ENCODE measurements at places on chromosomes 4 and X.

GRCh38 chr4:28117084-28117682 is 1256.5 kb downstream of the STIM2 start:
- DNase-seq: no peak

DNA sequence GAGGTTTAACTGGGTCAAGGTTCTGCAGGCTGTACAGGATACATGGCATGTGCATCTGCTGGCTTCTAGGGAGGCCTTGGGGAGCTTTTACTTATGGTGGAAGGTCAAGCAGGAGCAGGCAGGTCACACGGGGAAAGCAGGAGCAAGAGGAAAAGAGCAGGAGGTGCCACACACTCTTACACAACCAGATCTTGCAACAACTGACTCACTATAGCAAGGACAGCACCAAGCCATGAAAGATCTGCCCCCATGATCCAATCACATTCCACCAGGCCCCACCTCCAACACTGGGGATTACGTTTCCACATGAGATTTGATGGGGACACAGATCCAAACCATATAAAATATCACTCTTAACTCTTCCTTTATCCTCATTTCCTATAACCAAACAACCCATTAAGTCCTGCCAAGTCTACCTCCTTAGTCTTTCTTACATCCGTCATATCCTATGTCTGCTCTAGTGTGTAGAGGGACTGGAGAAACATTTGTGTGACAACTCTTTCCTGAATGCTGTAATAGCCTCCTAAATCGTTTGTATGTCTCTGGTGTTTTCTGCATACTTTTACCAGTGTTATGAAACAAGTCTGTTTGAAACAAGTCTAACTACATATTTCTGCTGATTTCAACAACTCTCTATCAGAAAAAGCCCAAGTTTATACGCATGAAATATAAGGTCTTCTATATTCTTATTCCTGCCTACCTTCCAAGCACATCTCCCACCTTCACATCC is 8.3 kb upstream of the RAP2C start:
- DNase-seq: no peak

GRCh38 chr4:47390428-47391125 is 72.9 kb downstream of the COMMD8 start:
- DNase-seq: no peak

- DNase-seq: no peak
Observed at GRCh38 chr4:118898684-118899138, 10.1 kb downstream of the SYNPO2 start.

- DNase-seq: no peak
Observed at GRCh38 chr4:38634047-38634759, 29.8 kb upstream of the KLF3 start.

- no peak for DNase-seq
Observed at GRCh38 chr4:6118201-6118600, 82.1 kb downstream of the JAKMIP1 start.

DNA sequence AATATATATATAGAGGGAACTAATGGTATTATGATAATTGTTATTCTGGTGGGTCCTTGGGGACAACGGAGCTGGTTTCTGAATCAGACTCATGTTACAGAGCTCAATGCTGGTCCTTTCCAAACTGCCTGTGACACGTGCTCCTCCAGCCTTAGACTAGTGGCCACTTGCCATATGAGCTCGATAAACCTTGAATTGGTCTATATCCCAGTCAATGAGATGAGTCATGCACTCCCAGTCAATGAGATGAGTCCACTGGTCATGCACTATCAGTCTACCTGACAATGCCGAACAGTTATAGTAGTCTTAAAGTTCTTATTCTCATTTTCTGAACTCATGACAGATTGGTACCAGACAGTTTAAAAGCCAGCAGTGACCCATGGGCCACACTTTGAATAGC is 325.2 kb downstream of the LDB2 start:
- DNase-seq: no peak

DNA sequence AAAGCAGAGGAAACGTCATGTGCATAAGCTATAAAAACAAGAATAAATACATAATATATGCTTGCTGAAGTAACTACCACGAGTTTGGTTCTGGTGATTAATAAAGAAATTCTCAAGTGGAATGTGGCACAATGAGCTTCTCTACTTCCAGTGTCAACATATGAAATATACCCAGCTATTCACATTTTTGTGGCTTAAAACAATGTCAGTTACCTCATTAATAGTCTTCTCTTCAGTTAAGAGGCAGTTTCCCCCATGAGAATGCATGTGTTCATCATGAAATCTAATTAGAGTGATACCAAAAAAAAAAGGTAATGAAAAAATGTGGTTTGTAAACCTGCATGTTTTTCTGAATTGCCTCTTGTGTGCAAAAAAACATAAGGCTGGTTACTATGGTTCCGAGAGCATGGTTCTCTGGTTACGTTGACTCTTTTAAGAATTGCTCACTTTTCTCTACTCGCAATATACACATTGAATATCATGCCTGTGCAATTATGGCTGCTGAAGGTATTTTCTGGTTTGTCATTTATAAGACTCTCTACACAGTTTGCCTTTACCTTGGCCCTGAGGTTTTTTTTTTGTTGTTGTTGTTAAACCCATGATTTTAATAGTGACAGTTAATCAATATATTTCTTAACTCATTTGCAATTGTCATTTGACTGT is 108.2 kb downstream of the PCDH7 start:
- DNase-seq: no peak

DNA sequence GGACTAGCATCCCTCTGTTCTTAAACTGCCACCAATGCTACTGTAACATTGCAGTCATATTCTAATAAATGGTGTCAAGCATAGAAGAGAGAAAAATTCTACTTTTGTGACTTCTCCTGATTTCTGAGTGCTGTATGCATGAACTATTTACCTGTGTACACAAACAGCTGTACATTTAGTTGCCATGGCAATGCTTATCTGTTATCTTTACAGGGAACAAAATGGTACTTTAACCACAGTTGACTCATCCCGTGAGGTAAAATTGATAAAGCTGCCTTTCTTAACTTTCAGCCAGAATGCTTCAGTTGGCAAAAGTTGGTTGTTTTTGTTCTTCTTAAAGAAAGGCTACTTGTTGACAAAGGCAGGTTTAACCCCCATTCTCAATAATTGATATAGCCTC is 587.5 kb upstream of the MAGEB2 start:
- no peak for DNase-seq

DNA sequence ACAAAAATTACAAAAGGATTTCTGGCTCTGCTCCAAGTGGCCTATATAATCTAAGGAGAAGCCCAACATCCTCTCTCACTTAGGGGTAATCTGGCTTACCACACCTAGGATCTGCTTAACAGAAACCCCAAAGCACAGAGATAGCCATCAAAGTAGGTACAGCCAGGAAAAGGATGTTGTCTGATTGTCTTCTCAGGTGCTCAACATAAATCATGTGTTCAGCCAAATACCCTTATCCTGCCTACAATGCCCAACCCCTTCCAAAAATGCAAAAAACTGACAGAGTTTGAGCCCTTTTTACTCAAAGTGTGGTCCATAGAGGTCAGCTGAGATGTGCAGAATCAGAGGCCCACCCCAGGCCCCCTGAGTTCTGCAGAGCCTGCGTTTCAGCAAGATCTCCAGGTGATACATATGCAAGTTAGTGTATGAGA is 53.9 kb downstream of the PPM1K start:
- DNase-seq: no peak

DNA sequence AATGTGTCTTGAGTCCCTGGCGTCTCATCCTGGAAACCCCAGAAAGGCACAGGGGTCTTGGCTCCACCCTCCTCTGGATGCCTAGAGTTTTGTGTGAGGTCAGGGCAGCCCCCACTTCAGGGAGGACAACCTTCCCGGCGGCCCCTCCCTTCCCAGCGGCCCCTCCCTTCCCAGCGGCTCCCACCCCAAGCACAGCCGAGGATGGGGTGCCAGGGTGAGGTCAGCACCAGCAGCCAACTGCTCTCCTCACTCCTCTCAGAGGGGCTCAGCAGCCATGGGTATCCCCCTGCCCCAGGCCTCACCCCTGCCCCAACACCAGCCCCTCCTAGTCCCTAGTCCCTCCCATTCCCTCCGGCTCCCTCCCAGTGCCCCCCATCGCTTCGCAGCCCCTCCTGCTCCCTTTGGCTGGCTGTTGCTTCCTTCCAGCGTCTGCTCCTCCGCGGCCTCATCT is 17.4 kb downstream of the DGKQ start:
- no peak for DNase-seq

DNA sequence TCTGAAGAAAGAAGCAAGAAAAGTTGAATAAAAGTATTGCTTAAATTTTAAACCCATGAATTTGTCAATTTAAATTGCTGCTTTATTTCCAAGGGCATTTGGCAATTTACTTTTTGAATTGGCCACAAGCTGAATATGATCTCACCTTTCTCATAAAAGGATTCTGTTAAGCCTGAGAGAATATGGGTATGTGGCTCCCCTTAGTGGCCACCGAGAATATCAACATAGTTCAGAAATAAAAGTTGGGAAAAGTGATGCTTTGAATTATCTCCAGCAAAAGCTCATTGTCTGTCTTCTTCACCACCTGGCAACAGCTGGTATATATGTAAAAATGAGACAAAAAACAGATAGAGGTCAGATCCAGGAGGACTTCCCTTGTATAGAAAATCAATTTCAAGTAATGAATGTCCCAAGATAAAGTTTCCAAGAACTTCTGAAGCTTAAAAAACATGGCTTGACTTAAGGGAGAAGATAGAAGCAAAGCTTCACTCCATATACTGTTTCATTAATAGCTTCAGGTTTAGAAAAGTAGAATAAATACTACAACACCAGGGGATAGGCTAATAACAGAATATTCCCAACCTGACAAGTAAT is 290.7 kb upstream of the FAM241A start:
- DNase-seq: peak; percentile 78

GRCh38 chr4:68498413-68499007 is 51.2 kb downstream of the TMPRSS11E start:
- peak; percentile 81 for DNase-seq
